ENCODE measurements at places on chromosomes 1 and 21.

DNA sequence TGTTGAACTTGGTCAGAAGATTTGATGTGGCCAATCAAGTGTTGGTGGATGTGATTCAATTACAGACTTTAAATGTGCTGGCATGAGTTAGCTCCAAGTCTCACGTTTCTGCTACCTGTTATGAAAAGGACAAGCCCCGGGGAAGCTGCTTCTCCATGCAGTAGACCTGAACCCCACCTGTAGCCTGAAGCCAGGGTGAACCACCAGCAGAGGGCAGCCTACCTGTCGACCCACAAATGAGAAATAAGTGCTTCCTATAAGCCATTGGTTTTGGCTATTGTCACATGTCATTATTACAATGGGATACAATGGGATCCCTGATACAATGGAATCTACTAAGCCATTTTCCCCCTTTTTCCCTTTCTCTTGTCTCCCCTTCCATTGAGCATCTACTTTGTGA lies 230.2 kb downstream of the PRDM2 start:
- DNase-seq = peak; percentile 38

DNA sequence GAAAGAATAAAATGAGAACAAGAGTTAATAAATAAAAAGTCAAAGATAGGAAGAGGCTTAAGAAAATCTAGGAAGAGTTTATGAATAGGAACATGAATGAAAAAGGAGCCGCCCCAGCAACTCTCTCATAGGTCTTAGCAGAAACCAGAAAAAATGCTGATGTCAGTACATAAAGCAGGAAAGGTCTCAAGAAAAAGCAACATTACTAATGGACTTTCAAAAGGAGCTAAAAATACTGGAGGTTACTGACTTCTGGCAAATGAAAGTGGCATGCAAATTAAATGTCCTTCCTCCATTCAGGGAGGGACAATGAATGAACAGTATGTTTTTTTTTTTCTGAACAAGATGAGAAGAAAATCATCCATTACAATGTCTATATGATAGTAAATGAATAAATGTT lies 387.6 kb downstream of the BRINP2 start:
- DNase-seq = no peak

- DNase-seq = no peak
Measured at GRCh38 chr1:94143809-94144176, 22.8 kb upstream of the ABCA4 start.

DNA sequence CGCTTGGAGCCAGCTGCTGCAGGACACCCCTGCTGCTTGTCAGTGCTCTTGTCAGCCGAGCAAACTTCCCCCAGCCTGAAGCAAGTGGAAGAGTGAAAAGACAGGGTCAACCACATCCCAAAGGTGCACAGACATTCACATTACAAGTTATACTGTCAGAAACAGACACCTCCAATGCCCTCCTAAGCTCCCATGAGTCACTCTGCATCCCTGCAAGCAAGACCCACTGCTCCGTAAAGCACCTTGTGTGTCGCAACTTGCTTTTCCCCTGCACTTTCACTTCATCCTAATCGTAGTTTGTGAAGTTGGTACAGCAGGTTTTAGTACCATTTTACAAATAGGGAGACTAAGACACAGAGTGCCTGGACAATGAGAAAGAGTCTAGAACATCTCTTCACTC lies 51.1 kb downstream of the KCNH1 start:
- DNase-seq = no peak

DNA sequence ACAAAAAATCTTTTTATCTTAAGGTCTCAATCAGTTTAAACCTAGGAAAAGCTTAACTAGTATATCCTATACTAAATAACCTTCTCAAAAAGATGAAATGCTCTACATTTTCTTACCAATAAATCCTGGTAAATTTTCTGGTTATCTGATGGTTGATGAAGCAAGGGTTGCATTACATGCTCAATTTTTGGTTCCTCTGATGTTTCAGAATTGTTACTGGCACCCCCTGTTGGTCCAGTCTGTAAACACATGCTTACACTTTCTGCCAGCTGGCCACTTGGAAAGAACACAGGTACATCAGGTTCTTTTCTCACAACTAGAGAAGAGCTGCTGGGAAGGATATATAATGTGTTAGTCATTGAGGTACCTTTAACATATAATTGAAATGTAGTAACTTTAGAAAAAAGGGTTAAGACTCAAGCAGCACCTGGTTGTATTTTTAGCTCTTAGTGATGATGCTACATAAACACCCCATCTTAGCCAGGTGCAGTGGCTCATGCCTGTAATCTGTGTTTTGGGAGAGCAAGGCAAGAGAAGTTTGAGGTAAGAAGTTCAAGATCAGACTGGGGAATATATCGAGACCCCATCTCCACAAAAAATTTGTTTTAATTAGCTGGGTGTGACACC lies 30.9 kb upstream of the TAL1 start:
- DNase-seq = peak; percentile 45

DNA sequence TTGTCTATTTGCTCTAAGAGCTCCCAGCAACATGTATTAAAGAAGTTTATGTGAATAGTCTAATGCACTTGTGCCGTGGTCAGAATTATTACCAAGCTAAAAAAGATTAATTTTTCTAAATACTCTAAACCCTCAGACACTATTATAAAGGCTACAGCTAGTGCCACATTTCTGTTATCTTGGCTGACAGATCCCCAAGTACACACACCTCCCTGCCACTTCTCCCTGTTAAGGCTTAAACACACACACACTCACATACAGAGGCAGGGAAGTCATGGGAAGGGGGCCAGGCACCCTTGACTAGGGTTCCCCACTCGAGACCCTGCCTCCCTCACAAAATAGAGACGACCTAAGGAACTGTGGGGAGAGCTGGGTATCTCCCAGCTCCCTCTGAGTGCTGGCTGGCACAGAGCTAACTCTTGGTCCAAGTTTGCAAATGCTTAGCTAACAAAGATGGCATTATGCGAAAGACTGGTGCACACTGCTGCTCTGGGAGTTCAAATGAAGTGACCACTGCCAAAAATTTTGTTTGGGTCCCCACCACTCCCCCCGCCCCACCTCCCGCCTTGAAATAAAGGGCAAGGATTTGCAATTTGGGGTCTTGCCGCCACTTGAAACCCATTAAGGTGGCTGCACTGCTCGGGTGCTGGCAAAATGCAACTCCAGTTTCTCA lies 9.8 kb downstream of the SSBP3 start:
- no peak for DNase-seq

DNA sequence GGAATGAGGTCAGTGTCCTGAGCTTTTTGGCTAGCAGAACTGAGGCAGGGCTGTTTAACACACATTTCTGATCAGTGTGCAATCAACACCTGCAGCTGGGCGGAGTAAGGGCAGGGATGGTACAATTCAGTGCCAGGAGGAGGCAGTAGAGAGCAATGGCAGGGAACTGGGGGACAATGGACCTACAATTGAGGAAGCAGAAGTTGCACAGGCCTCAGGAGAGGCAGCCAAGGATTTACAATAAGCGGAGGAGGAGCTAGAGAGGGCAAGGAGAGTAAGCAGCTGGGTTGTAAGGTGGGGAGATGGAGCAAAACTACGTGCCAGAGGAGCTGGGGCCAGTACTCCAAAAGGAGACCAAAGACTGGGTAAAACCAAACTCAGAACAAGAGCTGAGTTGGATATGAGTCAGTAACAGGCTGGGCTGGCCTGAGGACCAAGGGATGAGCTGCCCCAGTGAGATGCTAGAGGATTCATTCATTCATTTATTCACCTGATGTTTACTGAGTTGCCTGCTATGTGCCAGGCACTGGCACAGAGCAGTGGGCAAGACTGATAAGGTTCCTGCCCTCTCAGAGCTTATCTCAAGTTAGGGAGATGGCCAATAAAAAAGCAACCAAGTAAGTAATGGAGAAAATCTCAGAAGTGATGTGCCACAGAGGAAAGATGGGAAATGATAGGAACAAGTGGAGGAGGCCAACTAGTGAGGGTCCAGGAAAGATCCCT lies 10.4 kb upstream of the GALE start:
- peak; percentile 77 for DNase-seq

Data from activated T-cell treated with anti-CD3 and anti-CD28 coated beads, Interleukin-2, amount 50 U/mL, for 48 hours (primary cell).